ENCODE measurements at places on chromosomes 16 and 17.

GRCh38 chr16:12203780-12204351 lies 227.3 kb downstream of the SNX29 start:
- no peak for DNase-seq

DNA sequence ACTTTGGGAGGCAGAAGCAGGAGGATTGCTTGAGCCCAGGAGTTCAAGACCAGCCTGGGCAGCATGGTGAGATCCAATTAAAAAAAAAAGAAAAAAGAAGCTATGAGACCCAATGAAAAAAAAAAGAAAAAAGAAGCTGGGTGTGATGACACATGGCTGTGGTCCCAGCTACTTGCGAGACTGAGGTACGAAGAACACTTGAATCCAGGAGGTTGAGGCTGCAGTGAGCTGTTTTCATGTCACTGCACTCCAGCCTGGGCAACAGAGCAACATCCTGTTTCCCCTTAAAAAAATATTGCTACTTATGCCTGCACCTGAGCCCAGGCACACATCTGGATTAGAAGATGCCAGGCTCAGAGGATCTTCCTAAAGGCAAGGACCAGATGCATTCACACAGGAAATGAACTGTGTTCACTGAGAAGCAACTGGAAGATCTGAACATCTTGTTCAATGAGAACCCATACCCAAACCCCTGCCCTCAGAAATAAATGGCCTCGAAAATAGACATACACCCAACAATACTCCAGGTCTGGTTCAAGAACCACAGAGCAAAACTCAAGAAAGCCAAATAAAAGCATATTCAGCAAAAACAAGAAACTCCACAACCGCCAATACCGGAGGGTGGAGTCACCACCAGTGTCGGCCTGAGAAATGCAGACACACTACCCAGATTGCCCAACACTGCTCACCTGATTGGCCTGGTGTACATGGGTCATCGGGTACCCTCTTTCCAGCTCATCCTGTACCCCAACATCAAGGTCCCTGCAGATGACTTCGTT lies 4.4 kb downstream of the RNF135 start:
- no peak for DNase-seq

- no peak for DNase-seq
Observed at GRCh38 chr17:74740173-74740572, 3.1 kb downstream of the RAB37 start.

DNA sequence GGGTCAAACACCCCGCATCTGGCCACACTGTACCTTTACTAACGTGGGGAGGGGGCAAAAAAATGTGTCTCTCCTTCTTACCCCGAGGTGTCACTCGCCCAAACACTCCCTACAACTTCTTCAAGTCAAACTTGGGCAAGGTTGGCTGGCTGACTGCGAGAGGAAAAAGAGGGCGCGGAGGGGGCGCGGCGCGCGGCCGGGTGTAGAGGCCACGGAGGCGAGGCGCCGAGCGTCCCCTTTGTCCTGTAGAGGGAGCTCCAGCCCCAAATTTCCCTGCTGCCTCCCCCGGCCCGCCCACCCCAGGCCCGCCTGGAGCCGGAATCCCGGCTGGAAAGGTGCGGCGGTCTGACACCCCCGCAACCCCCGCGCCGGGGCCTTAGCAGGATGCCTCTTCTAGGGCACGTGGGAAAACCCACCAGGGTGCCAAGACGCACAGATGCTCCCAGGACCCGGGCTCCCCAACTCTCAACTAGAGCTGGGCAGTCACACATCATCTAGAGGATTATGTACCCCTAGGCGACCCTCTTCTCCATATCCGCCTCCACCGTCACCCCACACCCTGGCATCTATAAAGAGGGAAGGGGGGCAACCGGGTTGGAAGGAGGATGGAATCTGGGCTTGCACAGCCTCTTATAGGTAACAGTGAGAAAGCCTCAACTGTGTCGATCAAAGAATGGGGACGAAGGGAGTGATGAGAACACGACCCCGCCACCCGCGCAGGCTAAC lies 4.2 kb downstream of the IRX3 start:
- DNase-seq = no peak

GRCh38 chr17:34827008-34827407 lies 134.3 kb downstream of the CCT6B start:
- no peak for DNase-seq

DNA sequence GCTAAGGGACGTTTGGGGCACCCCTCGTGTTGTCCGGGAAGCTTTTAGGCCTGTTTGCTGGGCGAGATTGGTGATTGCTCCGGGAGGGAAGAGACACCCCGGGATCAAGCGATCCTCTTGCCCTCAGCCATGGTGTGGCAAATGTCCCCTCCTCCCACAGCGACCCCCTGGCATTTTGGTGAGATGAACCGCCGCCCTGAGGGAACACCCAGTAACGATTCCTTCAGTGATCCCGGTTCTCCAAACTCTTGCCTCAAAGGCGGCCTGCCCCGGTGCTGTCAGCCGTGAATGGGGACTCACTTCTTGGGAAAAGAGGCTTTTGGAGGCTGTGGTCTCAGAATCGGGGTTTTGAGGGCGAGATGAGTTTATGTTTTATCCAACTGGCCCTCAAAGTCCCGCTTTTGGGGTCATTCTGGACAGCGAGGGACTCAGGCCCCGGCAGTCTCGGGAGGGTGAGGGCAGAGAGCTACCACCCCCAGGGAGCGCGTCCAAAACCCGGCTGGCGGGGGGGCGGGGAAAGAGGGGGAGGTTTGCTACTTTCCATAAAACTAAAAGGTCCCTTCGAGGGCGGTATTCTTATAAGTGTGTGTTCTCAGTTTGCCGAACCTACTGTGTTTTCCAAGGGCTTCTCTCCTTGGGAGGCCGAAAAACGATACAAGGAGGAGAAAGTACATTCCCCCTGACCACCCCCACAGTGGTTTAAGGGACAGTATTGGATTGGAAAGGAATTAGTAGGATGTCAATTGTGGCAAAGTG lies 232.7 kb downstream of the MRTFB start:
- DNase-seq = no peak

DNA sequence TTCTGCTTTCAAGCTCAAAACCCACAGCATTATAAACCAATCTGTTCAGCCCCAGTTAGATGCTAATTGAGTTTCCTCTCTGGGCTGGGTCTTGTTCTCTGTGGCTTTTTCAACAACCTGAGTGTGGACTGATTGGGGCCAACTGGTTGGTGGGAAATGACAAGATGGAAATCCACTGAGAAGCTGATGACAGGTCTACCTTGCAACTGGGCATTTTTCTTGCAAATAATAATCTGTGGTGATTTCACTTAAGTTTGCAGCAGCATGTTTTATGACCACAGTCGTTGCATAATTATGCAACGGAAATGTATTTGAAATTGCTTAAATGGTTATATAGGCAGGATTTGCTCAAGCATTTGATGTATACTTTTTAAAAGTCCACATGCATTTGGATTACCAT lies 69.9 kb downstream of the AKAP1 start:
- no peak for DNase-seq

GRCh38 chr17:9364837-9365430 lies 210.7 kb downstream of the STX8 start:
- no peak for DNase-seq

DNA sequence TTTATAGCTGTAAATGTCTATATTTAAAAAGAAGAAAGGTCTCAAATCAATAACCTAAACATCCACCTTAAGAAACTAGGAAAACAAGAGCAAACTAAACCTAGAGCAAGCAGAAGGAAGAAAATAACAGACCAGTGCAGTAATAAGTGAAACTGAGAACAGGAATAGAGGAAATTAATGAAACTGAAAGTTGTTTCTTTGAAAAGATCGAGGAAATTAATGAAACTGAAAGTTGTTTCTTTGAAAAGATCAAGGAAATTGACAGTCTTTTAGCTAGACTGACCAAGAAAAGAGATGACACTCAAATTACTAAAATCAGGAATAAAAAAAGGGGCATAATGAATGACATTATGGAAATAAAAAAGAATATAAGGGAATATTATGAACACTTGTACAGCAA lies 46.4 kb downstream of the SLFN5 start:
- DNase-seq = no peak

- DNase-seq = peak; percentile 90
Observed at GRCh38 chr16:57143149-57143921, 42.5 kb downstream of the PSME3IP1 start.

DNA sequence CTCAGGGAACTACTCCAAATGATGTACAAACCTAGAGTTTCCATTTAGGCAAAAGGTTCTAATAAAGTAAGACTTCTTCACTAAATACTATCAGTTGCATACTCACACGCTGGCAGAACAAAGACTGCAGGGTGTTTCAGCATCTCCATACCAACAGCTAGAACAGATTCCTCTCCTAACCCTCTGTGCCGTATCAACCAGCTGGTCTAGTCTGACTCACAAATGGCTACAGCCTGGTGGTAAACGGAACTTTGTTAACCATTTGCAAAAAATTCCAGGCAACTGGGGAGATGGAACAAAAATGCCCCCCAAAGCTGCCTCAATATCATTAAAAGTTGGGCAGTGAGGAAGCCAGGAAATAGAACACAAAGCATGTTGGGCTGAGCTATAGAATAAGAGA lies 217.1 kb downstream of the GRIN2A start:
- DNase-seq = no peak

GRCh38 chr17:75557075-75557851 lies 30.3 kb upstream of the MYO15B start:
- DNase-seq = peak; percentile 51

GRCh38 chr16:85459529-85460251 lies 153.4 kb upstream of the GSE1 start:
- DNase-seq = no peak

DNA sequence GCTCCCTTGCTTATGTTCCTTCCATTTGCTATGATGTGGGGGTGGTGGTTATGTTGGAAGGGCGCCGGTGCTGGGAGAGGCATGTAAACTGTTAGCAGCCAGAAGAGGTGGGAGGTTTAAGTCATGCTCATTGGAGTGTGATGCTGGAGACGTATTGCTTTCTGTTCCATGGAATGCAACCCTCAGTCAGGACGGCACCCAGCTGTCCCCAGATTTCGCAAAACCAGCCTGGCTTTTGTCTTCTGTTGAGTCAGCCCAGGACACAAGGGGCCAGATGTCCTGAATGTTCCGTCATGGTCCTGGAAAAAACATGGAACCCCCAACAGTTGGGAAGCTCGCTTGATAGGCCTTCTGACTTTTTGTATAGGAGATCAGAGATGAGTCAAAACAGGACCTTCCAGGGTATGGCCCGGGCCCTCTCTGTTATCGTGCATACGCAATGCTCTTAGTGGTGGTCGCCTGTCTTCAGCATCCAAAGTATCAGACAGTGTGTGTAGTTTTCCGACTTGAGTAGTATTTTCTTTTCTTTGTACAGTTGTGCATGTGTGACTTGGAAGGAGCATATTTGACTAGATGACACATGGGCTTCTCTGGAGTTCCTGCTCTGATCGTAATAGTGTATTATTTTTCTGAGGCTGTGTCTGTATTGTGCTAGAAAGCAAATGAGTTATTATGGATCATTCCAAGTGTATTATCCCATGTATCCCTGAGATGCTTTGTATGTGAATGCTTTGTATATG lies 201.9 kb downstream of the SNX29 start:
- no peak for DNase-seq

DNA sequence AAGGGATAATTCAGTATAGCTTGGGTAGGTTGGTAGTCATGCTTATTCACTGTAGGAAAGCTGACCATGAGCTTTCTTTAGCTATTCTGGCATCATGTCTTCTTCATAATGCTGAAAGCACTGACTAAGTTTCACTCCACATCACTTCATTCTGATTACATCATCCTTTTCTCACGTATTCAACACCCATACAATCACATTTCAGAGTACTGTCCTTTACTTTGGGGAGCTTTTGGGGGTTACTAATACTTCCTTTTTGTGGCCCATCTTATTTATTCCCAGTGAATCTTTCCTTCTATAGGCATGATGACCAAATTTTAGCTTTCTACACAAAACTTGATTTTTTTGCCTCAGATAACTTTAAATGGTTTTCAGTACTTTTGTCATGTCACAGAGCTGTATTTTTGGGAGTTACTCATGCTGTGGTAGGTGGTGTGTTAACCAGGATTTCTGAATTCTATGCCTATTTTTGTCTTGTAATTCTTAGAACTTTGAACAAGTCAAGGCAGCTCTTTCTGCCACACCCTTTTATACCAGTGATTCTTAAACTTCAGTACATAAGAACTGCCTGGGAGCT lies 23.5 kb downstream of the TADA2A start:
- no peak for DNase-seq

- DNase-seq = no peak
Observed at GRCh38 chr17:17115620-17116019, 73.4 kb downstream of the MPRIP start.

DNA sequence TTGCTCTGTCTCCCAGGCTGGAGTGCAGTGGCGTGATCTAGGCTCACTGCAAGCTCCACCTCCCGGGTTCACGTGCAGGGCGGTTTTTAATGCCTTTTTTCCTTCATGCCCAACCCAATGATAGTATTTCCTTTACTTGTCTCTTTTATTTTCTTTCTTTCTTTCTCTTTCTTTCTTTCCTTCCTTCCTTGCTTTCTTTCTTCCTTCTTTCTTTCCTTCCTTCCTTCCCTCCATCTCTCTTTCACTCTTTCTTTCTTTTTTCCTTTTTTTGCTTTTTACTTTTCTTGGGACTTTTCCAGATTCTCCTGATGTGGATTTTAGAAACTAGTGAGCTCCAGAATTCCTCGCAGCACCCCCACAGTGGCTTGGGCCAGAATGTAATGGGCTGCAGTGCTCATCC lies 3.1 kb downstream of the MYH3 start:
- DNase-seq = no peak

DNA sequence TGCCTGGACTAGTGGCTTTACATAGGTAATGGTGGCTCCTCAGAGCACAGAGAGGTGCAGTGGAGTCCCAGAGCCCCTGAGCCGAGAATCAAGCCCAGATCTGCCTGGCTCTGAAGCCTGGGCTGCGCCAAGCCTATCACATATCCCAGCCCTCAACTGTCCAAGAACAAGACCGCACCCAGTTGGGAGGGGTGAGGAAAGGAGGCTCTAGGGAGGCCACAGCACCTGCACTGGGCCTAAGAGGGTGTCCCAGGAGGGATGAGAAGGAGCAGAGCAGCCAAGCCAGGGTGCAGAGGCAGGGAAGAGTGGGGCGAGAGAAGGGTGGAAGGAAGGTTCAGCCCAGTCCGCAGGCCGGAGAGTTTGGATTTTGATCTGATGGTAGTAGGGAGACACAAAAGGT lies 941 bp upstream of the RNF112 start:
- DNase-seq = no peak
